HCT116 (cell line): ENCODE measurements at places on chromosomes 5 and 9.

DNA sequence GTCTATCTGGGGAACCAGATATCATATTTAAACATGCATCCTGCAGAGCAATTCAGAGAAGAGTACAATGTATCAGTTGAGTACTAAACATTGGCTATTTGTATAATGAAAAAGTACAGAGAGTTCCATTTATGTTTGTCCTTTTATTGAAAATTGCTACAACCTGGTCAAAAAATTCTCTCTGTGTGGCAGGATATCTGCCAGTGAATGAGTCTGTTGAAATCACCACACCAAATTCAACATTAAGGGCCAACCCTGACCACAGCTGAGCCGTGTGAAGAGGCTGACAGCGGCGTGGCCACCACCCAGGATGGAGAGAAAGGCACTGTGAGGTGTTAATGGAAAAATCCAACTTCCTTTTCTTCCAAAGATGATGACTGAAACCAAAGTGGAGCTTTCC is 422.7 kb upstream of the PIK3R1 start:
- H3K4me1 ChIP-seq, result no peaks in the 10 kb centered on the region
- no peaks in the 10 kb centered on the region for H3K36me3 ChIP-seq
- H3K4me3 ChIP-seq, result no peak overlapping the region

GRCh38 chr5:66987540-66987939 is 209.1 kb downstream of the CD180 start:
- no peaks in the 10 kb centered on the region for H3K36me3 ChIP-seq
- DNase-seq, result no peak
- no peaks in the 10 kb centered on the region for H3K4me1 ChIP-seq
- peaks cover 56% of the 10 kb centered on the region for H3K27me3 ChIP-seq

DNA sequence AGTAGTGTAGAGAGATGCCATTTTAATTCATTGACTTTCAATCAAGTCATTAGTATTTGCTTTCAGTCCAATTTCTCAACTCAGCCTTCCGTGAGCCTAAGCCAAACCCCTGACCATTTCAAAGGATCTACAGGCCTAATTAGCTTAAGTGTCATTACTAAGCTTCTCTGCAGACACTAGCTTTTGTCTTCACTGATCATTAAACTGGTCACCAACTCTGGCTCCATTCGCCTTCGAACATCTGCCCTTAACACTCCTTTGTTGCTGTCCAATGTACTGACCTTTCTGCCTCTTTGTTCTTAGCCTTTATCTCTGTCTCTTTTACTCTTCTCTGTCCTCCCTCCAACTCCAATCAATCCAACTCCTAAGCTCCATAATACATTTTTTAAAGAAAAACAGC is 299.3 kb downstream of the DIRAS2 start:
- DNase-seq, result no peak
- H3K27ac ChIP-seq, result no peak overlapping the region
- no peaks in the 10 kb centered on the region for H3K4me1 ChIP-seq
- H3K36me3 ChIP-seq, result no peaks in the 10 kb centered on the region
- H3K4me3 ChIP-seq, result no peak overlapping the region

DNA sequence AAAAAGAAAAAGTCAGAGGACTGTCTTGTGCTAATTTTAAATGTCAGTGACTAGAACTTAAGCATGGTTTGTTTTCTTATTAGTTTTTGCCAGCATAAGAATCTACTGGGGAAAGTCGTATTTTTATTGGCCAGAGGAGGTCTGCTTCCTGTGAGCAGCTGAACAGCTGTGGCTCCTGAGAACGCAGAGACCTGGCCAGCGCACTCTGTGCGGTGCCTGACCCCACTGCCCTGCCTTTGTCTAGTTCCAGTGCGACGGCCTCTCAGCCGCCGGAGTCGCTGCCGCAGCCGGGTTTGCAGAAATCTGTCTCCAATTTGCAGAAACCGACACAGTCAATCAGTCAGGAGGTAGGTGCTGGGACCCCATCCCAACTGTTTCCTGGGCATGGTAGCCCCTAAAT is 42.5 kb downstream of the PRRC2B start:
- H3K27ac ChIP-seq, result no peak overlapping the region
- no peak for DNase-seq
- no peaks in the 10 kb centered on the region for H3K4me1 ChIP-seq
- no peak overlapping the region for H3K4me3 ChIP-seq
- H3K36me3 ChIP-seq, result peaks cover 55% of the 10 kb centered on the region

GRCh38 chr5:14407746-14408175 is 173.8 kb upstream of the OTULINL start:
- DNase-seq, result no peak
- H3K4me1 ChIP-seq, result no peaks in the 10 kb centered on the region
- peaks cover 12% of the 10 kb centered on the region for H3K36me3 ChIP-seq
- no peak overlapping the region for H3K4me3 ChIP-seq
